ENCODE measurements at places on chromosomes 4 and X.

DNA sequence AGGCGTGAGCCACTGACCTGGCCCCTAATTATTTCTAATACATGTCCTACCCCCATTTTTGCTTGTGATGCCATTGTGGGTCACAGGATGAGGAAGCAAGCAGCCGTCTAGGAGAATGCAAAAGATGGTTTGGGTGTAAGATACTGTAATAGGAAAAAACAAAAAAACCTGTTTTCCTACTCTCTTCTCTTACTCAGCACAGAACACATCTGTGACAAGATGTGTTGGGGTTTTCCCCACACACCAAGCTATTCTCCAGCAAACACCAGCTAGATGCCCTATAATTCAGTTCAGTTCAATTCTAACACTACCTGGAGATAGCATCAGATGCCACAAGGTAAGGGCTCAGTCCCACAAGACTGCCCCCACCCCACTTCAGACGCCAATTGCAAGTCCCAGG, 15.3 kb upstream of the HPRT1 start:
- no peak for DNase-seq

GRCh38 chrX:49249071-49249470, 13.8 kb downstream of the CCDC22 start:
- DNase-seq: no peak

DNA sequence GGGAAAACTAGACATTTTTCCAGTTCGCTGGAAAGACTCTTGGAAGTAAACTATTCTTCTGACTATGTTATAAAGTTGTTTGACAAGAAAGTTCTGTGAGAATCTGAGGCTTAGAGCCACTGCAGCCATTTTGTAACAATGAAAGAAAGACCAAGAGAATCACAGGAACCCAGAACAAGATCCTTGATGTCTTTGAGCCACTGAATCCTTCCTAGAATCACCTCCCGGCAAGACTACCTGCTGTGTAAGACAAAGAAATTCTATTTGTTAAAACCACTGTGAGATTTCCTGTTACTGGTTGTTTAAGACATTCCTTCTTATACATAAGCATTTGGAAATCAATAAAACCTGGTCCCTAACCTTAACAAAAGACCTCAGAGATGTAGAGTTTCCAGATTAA, 175.7 kb upstream of the RASGEF1B start:
- no peak for DNase-seq

GRCh38 chrX:152913346-152913745, 15.5 kb downstream of the ZNF185 start:
- DNase-seq: no peak

All from AG08395 (cell line).